ENCODE measurements at places on chromosomes 5 and 9.

DNA sequence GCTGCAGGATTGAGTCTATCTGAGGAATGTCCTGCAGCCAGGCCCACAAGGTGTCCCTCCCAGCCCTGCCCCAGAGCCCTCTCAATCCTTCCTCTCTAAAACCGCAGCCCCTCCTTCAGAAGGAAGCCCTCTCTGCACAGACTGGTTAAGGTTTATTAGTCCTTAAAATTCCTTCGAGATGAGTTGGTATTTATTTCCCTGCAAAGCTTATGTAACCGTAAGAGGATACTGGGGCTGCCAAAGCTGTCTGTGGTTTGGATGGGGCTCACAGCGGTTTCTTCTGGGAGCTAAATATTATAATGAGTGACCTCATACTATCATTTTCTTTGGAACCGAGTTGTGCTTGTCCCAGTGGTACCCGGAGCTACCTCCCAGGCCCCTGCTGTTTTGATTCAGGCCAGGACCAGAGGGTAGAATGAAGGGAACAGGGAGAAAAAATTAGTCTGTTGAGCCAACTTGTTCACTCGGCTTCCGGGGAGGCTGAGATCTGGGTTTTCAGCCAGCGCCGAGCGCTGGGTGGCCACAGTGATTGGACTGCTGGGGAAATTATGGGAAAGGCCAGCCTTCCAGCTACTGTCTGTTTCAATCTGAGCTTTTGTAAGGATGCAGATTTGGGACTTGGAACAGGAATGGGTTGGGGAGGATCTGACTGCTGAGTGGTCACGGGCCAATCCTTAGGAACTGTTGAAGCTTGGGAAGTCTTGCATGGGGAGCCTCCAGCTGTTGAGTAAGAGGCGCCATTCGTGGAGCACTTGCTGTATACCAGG, 107.5 kb downstream of the NDFIP1 start:
- DNase-seq, result no peak

DNA sequence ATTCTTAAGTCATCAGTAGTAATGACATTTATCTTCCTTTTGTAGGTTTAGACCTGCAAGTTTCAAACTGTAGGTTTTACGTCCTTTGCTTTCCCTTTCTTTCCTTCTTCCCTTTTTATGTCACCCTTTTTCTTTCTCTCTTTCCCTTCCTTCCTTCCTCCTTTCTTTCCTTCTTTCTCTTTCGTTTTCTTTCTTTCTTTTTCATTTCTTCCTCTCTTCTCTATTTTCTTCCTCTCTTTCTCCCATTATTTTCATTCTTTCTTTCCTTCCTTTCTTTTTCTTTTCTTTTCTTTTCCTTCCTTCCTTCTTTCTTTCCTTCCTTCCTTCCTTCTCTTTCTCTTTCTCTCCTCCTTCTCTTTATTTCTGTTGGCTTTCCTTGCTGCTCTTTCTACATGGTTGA, 59.9 kb downstream of the WDR36 start:
- DNase-seq, result no peak

DNA sequence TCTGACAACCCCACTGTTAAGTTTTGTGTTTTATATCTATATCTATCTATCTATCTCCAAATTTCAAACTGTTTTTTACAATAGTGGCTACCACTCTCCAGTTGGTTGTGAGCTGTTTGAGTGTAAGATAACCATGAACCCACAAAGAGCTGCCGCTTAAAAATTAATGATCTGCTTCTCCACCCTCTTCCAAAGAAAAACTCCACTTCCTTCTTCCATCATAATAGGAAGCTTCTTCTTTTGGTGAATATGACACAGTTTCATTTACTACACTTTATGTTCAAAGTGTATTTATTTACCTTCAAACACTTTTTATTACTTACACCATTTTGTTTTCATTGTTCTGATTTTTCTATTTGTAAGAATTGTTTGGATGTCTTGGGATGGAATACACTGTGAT, 37.9 kb downstream of the SPZ1 start:
- DNase-seq, result no peak

DNA sequence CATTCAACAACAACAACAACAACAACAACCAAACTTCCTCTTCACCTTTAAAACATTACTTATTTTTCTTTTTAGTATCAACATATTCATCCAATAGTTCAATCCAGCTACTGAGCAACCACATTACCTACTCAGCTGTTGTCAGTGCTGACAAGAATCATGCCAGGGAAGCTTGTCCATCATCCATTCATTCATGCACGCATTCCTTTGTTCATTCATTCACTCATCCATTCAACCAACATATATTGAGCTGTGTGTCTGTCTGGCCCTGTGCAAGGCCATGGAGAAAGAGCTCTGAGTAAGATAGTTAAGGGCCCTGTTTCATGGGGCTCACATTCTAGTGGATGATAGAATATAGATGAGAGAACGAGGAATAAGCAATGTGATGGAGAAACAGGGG, 80.2 kb upstream of the TBC1D2 start:
- no peak for DNase-seq

DNA sequence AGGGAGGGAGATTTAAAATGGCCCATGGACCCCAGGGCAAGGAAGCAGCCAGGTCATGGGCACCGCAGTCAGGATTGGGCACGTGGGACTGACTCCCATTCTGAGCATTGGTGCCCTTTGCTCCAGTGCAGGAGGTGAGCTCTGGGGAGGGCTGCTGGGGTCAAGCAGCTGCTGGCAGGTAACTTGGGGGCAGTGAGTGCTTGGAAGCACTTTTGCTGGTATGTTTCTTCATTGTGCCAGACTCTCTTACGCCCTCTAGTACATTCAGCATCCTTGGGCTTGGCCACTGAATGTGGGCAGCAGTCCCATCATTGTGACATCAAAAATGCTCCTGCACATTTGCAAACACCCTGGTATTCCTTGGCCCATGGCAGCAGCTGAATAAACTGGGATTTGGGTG, 32.7 kb downstream of the PRRC2B start:
- DNase-seq, result no peak

- DNase-seq, result no peak
These were observed 130.7 kb downstream of the ADAMTS12 start for GRCh38 chr5:33761139-33761538.

DNA sequence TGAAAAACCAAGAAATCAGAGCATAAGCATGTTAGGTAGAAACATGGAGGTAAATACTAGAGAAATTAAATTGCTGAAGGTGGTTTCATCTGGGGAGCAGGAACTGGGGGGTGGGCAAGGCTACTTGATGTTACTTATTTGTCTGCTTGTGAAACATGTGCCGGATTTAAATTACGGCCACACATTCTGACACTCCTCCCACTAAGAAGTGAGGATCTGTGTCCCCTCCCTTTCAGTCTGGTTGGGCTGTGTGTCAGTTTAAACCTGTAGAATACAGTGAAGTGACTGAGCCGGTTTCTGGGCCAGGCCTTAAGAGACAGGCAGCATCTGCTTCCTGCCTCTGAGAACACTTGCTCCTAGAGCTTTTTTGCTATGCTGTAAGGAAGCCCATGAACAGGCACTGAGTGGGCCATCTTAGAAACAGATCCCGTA, 2.3 kb upstream of the IARS1 start:
- DNase-seq, result no peak

DNA sequence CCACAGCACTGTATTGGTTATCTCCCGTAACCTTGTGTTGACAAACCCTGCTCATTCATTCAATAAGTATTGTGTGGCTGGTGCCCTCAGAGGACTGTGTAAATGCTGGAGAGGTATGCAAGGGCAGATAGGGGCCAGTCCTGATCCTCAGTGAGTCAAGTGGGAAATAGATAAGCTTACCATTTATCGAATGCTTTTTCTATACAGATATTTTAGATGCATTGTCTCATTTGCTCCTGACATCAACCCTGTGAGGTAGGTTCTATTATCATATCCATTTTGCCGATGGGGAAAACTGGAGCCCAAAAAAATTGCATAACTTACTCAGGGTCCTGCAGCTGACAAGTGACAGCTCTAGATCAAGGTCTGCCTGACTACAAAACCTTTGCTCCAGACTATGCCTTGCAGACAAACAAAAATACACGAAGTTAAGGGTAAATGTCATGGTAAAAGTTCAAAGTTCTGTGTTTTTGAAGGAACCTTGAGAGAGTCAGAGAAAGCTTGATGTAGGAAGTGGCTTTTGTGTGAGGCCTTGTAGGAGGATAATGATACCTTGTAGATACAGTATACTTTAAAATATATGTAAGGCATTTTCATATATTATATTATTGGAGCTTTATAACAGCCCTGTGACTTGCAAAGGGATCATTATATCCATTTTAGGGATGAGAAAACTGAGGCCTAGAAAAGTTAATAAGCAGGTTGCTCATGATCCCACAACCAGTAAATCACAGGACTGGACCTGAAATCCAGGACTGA, 22.7 kb downstream of the CYFIP2 start:
- no peak for DNase-seq

DNA sequence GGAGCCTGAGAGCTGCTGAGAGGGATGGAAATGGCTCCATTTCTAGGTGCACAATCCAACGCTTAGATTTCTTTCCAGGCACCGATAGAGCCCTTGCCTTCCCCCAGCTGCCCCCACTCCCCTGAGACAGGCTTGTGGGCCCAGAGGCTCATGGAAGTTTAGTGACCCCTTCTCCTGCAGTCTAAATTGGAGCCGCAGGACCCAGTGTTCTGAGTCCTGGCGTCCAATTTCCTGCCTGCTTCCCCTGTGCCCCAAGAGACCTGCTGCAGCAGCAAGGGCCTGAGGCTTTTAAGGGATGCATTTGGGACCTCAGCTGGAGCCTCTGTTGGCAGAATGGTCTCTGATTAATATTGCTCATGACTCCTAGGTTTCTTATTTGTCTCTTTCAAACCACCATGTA, 61.7 kb downstream of the RGS3 start:
- no peak for DNase-seq

GRCh38 chr9:68950689-68951088, 63.2 kb downstream of the PRKACG start:
- no peak for DNase-seq
